HTR-8/SVneo (cell line): ENCODE measurements at places on chromosomes 11 and 22.
A peak's percentile ranks its signal among the peaks of the same experiment; 100 is the strongest.

DNA sequence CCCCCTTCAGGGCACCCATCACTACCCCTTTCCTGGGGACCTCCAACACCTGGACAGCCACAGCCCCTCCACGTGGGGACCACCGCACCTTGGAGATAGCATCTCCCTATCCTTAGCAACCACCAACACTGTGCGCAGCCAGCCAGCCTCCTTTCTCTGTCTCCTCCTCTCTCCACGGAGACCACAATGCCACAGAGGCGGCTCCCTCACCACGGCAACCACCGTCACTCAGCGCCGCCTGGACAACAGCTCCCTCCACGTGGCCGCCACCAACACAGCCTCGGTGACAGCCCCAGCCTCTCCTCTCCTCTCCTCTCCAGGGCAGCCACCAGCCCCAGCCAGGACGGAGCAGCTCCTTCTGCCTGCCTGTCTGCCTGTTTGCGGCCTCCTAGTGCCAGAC, 10.5 kb downstream of the ELFN2 start:
- no peak for DNase-seq

GRCh38 chr22:40453671-40454070, 83.3 kb downstream of the SGSM3 start:
- no peak for DNase-seq

DNA sequence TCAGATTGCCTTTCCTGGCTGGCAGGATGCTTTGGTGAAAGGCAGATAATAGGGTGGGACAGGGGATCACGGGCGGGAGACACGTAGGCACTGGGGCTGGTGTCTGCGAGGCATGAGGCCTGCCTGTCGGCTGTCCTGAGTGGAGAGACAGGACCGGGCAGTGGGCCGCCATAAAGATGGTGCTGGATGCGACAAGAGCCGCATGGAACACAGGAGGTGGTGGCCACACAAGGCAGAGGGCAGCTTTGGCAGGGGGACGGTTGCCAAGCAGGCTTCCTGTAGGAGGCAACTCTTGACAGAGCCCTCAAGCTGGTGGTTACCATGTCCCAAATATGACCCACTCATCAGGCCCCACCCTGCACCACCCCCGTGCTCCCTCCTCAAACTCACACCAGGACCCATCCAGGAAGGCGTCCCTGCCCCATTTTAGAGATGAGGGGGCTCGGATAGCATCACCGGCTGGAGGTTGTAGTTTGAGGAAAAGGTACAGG, 4.9 kb upstream of the PPARA start:
- DNase-seq = no peak

GRCh38 chr11:17930544-17931125, 82.2 kb downstream of the SERGEF start:
- no peak for DNase-seq

DNA sequence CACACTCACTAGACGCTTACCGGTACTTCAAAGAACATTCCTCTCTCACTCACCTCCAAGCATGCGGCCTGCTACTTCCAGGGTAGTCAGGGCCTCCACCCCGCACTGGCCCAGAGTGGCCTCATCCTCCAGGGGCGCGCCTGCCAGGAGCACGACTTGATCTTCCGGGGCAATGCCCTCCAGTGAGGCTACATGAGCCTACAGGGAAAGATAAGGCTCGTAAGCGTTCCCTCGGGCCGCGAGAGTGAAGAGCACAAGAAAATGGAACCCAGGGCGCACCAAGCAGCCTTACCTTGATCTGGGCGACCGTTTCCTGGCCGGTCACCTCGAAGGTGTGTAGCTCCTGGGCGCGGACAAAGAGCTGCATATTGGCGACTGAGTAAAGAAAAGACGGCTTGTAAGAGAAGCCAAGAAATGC, 478 bp downstream of the FAU start:
- DNase-seq = no peak

DNA sequence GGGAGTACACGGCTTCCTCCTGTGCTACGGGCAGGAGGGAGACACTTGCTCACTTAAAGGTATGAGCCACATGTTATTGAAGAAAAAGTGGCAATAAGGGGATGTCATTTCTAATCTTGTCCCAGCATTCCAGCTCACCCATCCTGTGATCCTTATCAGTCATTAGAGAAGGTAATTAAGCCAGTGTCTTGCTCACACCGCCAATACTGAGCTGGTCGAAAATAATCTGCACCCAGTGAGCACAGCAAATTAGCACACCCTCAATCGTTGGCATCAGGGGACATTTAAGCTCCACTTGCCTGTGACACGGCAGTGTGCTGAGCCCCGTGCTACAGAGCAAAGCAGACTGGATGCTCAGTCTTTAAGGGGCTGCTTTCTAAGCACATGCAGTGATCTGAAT, 510.7 kb downstream of the OPCML start:
- DNase-seq = no peak

- no peak for DNase-seq
Measured at GRCh38 chr11:3190600-3190999, 25.5 kb upstream of the OSBPL5 start.

GRCh38 chr11:65432686-65433582, 10.3 kb downstream of the NEAT1 start:
- DNase-seq = no peak

DNA sequence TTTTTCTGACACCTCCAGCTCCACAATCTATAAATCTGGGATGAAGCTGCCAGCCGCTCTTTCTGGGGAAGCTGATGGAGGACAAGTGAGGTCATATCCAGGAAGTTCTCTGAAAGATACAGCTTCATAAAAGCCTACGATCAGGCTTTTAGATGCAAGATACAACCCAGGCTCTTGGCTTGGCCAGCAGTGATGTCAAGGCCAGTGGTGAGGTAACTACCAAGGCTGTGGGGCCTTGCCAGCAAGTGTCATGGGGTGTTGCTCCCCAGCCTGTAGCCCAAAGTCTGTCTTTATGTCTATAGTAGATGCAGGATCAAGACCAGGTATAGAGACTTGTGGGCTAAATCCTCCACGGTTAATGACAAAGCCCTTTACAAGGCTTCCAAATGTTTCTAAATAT, 70.1 kb upstream of the TIMP3 start:
- DNase-seq = no peak

DNA sequence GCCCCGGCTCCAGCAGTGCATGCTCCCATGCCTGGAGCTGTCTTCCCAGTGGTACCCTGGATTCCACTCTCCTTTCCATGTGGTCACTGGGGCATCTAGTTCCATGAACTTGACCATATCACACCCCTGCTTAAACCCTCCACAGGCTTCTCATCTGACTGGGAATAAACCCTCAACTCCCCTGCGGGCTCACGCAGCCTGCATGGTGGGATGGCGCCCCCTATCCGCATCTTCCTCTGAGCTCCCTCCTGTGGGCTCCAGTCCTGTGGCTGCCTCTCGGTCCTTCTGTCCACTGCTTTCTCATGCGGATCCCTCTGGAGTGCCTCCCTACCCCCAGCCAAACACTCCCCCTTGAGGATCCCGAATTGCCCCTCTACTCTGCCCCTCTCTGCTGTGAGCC, 41.4 kb upstream of the TTLL12 start:
- peak; percentile 43 for DNase-seq

DNA sequence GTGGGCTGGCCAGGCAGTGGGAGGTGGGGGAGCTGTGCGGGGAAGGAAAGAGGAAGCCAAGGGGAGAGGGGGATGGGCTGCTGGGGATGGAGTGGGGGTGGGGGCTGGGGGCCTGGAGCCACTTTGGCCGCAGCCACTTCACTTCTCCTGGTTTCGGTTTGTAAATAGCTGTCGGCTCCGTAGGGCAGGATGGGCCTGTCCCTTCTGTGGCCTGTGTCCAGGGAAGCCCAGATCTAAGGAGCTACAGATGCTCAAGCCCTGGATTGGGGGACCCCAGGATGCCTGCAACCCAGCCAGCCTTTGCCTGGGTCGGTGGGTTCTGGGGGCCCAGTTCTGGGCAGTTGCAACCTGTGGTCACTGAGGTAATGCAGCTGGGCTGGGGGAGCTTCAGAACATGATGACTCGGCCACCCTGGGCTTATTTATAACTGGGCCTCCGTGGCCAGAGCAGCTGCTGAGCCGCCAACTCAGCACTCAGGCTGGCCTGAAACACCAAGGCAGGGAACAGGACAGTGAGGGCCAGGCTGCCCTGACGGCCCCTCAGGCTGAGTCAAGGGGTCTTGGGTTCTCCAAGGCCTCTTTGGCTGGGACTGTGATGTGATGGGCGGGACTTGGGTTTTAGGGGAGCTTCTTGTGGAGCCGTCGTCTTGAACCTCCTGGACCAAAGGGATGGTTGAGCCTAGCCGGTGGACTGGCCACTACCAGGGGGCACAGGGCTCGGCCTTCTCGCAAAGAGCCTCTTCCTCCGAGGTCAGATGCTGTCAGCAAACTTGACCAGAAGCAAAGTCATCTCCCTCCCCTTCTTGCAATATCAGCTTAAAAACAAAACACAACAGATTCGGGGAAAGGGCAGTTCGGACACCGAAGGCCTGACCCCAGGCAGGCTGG, 15.0 kb upstream of the SLC39A13 start:
- no peak for DNase-seq
